ENCODE measurements at places on chromosomes 11 and 22.

DNA sequence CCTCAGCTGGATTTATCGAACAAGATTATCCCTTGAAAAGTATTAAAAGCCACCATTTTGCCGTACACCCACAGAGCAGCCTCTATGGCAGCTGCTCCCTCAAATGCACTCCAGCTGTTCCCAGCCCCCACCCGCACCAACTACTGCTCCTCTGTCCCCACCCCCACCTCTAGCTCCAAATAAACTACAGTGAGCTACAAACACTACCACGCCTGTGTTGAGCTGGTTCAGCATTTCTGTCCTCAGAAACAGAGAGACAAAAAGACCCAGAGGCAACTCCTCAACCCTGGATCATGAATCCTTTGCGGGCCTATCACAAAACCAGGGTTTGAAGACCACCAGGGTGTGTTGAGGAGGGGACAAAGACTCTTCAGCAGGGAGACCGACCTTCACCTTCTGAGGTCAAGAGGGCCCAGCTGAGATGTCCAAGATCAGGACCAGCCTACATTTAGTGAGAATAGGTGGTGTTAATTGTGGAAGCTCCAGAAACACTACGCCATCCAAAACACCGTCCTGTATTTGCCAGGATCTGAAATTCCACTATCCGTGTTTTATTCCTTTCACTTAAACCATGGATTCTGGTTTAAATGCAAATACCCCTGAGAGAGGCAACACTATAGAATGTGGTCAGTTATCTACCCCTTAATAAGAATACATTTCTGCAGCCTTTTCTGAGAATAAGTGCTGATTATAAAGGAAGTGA is 195.9 kb downstream of the DSCAML1 start:
- DNase-seq, result no peak

DNA sequence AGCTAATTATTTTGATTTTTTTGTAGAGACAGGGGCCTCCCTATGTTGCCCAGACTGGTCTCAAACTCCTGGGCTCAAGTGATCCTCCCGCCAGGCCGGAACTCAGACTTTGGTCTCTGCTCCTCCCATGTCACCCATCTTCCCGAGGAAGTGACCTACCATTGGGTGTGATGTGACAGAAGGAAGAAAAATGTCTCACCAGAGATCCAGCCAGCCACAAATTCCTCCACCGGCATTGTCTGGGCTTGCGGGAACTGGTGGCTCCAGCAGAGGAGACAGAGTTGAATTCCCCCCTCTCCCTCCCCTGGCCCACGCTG is 772 bp downstream of the SLC25A45 start:
- DNase-seq, result no peak

DNA sequence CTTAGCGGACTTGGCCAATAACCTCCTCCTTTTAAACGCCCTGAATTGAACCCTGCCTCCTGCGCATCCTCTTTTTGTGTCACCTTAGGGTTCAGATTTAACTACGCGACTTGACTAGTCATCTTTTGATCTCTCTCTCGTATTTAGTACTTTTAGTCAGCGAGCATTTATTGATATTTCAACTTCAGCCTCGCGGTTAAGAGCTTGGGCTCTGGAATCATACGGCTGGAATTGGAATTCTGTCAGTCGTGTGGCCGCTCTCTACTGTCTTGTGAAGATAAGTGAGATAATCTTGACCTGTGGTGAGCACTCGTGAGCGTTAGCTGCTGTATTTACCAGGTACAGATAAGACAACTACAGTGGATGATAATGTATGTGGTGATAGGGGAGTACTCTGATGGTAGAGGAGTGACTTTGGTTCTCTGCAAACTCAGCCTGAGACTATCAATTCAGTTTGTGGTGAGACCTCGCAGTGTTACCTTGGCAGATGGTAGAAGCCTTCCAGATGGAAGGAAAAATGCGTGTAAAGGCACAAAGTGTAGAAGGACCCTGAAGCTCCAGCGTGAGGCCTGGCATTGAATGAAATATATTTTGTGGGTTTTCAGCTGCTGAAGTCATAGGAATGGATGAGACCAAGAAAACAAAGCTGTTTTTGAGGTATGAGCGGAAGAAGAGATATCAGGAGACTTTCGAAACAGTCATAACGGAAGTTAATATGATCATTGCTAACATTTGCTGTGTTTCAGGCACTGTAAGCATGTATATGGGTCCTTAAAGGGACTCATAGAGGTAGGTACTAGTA is 682 bp downstream of the ATM start:
- DNase-seq, result no peak

- DNase-seq, result no peak
Observed at GRCh38 chr22:31818481-31819392, 64.9 kb downstream of the DEPDC5 start.

- DNase-seq, result no peak
Observed at GRCh38 chr11:122127020-122127419, 11.0 kb upstream of the BLID start.
